ENCODE measurements at places on chromosomes 13 and 19.

GRCh38 chr19:37930416-37930815 lies 23.4 kb downstream of the SIPA1L3 start:
- no peak for DNase-seq

DNA sequence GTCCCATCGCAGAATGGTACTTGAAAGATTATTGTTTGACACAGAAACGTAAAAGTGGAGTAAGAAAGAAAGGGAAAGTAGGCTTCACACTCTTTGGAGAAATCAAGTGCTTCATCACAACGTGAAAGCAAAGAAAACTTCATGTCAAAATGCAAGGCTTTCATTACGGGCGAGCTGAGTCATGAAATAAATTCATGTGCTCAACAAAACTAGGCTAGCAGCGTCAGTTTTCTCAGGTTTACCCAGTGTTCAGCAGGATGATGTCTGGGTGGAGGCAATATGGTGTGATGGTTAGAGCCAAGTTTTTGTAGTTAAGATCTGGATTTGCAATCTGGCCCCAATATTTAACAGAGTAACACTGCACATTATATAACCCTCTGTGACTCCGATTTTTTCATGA lies 128.0 kb downstream of the TRPC4 start:
- DNase-seq = no peak

DNA sequence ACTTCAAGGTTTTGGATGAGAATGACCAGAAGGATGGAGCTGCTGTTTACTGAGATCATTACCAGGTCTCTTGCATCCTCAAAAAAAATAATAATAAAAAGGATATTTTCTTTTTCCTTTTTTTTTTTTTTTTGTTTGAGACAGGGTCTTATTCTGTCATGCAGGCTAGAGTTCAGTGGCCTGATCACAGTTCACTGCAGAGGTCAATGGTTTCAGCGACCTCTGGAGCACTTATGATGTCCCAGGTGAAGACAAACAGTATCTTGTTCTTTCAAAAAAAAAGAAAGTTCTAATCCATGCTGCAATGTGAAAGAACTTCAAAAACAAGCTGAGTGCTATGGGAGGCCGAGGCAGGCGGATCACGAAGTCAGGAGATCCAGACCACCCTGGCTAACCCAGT lies 30.4 kb upstream of the TPM4 start:
- no peak for DNase-seq

DNA sequence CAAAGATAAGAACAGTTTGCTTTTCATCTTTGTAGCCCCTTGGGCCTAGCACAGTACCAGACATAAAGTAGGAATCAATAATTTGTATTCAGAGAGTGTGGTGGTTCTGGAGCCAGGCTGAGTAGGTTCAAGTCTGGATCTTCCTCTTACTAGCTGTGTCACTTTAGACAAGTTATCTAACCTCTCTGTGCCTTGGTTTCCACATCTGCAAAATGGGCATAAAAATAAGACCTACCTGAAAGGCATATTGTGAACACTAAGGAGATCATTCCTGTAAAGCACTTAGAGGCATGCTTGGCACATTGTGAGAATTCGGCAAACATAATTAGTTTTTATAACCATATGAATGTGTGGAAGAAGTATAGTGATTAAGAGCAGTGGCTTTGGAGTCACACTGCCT lies 95.8 kb downstream of the MBNL2 start:
- no peak for DNase-seq

GRCh38 chr13:93786846-93787489 lies 560.4 kb downstream of the GPC6 start:
- DNase-seq = no peak

All from activated T-helper 1 cell treated with anti-CD3 and anti-CD28 coated beads, Interleukin-2, amount 50 U/mL, for 16 hours (primary cell).